ENCODE measurements at places on chromosomes 7 and 10.

DNA sequence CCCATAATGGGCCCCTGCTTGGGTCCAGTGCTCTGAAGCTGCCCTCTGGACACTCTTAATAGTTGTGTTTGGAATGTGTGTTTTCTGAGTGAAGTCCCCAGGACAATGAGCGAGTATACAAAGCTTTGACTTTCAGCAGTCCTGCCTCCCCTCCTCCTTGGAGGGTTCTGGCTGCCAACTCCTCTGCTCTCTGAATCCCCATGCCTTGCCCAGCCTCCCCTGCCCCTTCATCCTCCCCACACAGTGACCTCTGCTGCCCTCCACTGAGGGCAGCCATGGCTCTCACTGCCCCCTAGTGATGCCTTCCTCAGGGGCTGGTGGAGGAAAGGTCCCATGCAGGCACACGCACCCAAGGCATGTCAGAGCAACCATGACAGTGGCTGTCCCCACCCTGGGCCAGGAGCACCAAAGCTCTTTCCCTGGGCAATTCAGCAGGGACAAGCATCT is 40.9 kb downstream of the FRMPD2 start:
- no peak for DNase-seq

DNA sequence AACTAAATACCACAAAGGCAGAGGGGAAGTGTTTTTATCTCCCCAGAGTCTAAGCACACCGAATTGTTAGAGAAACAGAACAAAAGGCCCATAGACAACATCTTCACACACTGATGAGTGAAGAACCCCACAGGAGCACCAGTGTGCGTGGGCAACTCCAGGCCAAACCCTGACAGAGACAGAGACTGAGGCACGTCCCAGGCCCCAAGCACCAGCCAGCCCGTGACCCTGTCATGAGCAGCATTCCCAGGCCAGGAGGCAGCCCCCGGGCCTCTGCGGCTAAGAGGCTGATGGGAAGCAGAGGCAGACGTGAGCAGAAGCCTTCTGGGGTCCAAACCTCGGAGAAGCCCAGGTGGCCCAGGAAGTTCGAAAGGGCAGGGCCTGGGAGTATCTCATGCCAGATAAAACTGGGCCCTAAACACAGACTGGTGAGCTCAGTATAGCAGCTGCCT is 184.4 kb downstream of the TCERG1L start:
- no peak for DNase-seq

DNA sequence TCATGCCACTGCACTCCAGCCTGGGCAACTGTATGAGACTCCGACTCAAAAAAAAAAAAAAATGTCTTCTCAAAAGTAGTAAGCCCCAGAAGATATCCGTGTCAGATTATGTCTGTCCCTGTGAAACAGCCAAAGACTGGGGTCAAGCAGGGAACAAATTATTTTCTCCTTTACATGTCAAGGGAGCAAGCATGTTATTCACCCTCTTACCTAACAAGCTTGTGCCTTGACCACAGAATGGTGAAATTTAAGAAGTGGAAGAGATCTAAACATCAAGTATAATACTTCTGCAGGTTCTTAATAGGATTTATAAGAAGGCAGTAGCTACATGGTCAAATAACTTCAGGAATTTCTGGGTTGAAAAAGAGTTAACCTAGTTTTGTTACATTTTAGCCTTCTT is 187.9 kb downstream of the ZNF365 start:
- no peak for DNase-seq

DNA sequence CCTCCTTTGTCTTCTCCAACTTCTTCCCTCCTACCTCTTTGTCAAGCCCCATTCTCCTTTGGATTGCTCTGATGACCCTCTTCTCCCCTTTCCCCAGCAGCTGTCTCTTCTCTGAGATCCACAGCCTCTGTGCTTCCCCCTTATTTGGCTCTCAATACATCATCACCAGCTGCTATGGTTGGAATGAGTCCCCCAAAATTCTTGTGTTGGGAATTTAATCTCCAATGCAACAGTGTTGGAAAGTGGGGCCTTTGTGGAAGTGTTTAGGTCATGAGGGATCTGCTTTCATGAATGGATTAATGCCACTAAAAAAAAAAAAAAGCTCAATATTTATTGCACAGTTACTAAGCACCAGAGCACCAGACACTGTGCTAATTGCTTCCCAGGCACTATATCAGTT is 39.2 kb upstream of the FRMD4A start:
- no peak for DNase-seq

DNA sequence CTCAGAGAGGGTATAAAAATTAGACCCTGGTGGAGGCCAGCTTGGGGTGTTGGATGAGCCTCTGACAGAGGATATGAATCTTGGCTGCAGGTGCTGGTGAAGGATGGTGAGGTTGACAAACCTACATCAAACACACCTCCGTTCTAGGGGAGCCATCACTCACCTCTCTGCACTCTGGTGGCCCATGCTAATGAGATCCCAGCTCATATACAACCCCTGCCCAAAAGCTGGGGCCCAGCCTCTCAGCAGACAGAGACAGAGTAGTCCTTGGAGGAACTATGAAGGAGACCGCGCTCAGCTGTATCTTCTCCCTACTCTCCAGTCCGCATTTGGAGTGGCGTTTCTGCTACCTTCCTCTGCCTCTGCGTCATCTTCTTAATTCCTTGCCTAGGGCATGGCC is 83.1 kb upstream of the SORCS3 start:
- no peak for DNase-seq

- no peak for DNase-seq
Measured at GRCh38 chr7:155361947-155362346, 64.3 kb downstream of the INSIG1 start.

DNA sequence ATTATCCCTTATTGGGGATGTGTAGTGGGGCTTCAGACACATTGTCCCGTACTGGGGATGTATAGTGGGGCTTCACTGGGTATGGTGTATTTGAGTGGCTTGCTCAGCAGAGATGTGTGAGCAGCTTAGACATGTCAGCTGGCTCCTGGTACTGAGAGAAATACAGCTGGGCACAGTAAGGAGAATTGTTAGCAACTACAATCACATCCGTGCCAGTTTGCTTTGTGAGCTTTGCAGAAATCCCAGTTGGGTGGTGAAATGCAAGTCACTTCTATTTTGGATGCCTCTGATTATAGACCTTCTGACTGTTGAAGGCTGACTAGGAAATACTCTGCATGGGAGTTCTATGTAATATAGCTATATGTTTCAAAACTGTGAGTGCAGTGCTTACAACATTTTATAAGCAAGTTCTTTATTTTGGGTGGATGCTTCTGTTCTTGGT is 10.8 kb downstream of the CCNY start:
- DNase-seq, result no peak

- no peak for DNase-seq
Measured at GRCh38 chr10:90746829-90747228, 111.0 kb downstream of the HTR7 start.

GRCh38 chr7:145557805-145558204 is 558.8 kb upstream of the CNTNAP2 start:
- no peak for DNase-seq

GRCh38 chr7:159033956-159034355 is 110.7 kb downstream of the VIPR2 start:
- DNase-seq, result no peak

GRCh38 chr10:113681533-113682470 is 2.1 kb downstream of the CASP7 start:
- DNase-seq, result no peak

- no peak for DNase-seq
Measured at GRCh38 chr10:52729271-52730104, 43.1 kb downstream of the MBL2 start.

DNA sequence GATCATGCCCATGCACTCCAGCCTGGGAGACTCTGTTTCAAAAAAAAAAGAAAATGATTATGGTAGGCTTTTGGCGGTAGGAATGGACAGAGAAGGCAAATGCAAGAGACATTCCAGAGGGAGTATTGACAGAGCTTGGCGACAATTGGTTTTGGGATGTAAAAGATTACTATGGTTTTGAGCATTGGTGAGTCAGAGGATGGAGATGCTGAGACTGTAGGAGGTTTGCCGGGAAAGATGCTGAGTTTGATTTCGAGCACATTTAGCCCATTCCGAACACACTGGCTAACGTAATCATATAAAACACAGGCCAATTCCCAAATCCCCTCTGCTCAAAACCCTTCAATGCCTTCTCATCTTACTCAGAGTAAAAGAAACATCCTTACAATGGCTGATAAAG is 161.6 kb upstream of the MKLN1 start:
- no peak for DNase-seq

DNA sequence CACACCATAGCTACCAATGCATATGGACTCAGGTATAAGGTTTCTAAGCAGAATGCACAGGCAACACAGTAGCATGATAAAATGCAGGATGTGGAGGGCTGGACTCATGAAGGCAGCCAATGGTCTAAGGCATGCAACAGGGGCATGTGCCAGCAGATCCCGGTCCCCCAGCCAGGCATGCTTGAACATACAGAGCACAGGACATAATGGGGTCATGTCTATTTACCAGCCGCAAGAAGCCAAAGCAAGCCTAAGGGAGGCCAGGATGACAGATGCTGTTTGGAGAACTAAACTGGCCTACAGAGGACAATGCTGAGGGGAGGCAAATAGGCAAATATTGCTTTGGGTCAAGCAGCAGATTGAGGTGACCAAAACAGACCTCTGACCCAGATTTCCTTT is 60.0 kb upstream of the PDLIM1 start:
- DNase-seq, result no peak

DNA sequence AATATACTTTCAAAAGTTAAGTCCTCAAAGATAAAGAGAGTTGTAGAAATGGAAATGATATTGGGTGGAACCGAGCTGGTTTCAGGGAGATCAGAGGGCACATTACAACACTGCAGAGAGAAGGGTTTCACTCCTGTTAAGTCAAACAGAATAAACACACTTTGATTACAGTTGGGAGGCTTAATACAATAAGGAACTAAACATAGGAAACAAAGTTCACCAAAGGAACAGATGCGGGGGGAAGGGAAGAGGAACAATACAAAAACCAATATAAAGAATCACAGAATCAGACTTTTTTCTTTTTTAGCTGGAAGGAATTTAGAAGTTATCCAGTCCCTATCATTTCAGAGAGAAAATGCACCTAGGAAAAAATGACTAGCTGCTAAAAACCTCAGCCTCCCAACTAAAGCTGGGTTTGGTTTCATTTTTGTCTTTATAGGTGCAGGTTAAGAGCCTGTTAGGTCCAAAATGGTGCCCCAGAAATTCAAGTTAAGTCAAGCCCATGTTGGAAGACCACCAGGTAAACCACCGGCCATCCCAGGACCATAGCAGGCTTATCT is 81.9 kb downstream of the DNMBP start:
- DNase-seq, result no peak

- DNase-seq, result no peak
Measured at GRCh38 chr7:75808106-75808505, 5.5 kb downstream of the CCL24 start.

All from activated CD4-positive, alpha-beta T cell treated with anti-CD3 and anti-CD28 coated beads for 24 hours (primary cell).